Heart left ventricle (tissue), 16 donors: ENCODE measurements at places on chromosomes 11 and 22. TPM values are rescaled to one million over a fixed set of nuclear protein-coding genes. Genes with fewer than 3 reads are reported as not detected.

DNA sequence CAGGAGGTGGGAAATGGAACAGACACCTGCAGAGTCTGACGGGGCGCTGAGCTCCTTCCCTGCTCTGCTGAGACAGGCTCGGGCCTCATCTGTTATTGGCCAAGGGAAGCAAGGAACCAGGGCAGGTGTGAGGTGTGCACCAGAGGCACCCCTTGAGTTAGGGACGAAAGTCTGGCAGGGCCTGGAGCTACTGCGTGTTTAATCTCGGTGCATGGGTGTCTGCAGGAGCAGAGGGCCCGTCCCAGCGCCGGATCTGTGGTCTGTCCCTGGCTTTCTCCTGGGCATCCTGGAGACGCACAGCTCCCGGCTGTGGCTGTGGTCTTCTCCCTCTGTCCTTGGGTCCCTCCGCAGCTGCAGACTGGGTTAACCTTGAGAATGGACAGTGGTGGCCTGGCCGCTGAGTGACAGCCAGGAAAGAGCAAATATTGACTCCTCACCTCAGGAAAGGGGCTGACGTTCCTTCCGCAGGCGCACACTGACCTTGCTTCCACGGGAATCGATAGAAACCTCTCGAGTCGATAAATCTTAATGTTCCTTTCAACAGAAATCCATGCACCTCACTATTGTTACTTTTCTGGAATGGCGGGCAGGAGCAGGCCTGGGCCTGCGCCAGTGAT, 975.6 kb downstream of the BRD1 start:
- no peak for DNase-seq

DNA sequence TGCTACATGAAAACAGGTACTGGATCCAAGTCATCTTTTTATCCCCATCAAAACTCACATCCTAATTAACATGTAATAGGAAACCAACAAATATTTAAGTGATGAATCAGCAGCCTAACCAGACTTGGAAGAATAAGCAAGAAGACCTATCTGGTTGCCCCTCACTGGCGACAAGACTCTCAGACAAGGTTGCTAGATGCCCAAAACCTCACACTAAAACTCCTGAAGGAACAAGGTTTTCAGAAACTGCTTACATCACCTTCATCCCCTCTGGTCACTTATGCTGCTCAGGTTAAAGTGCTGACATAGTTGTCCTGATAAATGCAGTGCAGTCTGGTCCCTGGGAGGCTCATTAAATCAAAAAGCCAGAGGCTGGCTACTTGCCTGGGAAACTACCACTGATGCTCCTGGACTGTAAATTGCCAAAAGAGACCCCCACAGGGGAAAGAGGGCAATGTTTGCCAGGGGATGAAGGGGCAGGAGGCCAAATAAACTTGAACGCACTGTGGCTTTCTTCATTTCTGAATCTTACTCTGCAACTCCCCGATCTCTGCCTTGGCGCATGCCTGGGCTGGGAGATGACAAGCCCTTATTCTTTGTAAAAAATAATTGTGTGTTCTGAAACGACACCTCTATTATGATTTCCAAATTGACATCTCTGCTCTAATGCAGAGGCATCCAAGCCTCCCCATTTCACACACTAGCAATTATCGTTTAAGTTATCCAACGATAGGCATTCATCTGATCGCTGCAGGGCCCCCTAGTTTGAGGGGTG, 72.7 kb downstream of the AMBRA1 start:
- DNase-seq, result no peak

DBX1 gene
- not detected for total RNA-seq

DNA sequence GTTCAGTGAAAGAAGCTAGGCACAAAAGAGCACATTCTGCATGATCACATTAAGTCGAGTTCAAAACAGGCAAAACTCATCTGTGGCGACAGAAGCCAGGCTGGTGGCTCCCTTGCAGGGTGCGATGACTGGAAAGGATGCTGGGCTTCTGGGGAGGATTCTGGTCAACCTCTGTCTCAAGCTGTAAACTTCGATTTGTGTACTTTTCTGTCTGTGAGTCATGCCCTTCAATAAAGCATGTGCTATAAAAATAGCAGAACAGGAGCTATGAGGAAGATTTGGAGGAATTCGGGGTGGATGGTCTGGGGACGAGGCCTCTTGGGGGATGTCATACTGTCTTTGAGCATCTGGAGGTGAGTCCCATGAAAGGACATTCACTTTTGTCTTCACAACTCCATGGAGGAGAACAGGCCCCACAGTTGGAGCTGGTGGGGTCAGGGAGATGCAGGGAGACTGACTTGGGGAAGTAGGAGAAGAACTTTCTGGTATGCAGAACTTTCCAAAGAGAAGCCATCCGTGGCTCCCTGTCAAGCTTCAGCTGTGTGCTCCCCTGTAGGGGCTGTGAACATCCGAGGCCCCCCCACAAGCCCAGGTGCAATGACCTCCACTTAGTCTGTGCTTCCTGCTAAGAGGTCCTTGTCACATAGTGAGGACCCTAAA, 77.8 kb upstream of the LINC01488 start:
- no peak for DNase-seq

DNA sequence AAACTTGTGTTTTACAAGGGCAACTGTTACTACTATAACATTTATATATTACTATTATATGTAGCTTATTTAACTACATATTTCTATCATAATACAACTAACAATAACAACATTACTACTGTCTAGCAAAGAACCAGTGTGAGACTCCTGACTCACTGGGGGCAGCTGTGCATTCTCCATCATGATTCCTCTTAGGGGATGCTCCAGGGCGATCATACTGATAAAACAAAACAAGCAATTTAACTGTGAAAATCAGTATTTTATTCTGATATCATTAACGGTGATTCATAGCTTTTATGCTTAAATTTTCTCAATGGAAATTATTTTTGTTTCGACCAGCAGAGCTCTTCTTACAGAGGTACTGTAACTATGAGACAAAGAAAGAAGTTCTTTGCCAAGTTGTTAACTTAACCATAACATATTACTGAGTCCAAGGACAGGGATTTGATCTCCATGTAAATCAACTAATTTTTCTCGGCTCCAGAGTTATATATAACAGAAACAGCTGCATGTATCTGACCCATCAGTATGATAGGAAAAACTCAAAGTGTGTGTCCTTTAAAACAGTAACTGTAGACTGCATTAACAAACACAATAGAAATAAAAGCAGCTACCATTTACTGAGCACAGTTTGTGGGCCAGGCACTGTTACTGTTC, 24.8 kb upstream of the FNBP4 start:
- DNase-seq, result no peak

DNA sequence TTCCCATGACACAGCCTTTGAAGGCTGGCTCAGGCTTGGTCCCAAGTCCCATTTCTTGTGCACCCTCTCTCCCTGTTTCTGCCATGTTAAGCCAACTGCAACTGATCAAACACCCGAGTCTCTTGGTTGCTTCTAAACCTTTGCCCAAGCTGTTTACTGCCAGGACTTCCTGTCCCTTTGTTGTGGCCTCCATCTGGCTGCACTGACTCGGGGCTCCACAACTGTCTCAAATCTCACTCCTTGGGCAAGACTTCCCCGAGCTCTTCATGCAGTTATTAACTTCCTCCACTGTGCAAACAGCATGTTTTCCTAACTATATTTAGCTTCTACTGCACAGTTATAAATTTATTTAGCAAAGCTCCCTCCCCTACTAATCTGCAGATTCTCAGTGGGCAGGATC, 4.3 kb downstream of the VPREB1 start:
- DNase-seq, result no peak

KRTAP5-9 gene
- not detected for total RNA-seq

SYT12 gene
- 0.25 TPM for total RNA-seq

ISX gene
- total RNA-seq, result not detected
